ENCODE measurements at places on chromosomes 7 and 10.

- no peak for DNase-seq
Measured at GRCh38 chr10:1169186-1169885, 113.2 kb downstream of the WDR37 start.

DNA sequence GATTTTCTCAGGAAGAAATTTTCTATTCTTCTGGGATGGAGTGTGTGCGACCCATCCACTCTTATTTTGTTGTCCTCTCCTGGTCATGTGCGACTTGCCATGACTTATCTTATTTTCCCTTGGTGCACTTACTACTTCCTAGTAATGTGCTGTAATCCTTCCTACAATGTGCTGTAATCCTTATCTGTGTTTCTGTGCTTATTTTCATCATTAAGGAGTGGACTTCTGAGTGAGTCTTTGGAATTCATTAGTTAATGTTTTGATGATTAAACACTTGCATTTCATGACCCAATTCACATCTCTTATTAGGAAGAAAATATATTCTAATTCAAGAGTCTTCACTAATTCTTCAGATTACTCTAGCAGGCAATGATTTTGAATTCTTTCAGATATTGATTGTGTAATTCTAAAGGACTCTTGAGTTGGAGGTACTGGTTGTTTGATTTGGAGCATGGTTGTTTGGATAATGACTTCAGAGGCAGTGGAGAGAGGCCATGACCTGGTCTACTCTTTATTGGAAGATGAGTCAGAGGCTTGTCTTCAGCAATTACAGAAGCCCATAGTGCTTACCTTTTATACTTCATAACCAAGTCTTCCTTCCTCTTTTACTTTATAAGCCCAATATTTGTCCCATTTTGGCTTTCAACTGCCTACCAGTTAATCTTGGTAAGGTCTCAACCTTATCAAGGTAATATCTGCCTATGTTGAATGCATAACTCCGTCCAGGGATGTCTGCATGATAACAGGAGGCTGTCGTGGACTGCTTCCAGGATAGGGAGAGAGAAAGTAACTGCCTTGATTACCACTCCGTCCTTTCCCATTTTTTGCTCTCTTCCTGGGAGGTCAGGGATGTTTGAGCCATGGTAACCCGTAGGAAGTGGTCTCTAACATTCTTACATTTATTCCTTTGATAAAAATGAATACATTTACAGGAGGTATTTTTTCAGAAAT is 278.3 kb upstream of the SP8 start:
- DNase-seq: no peak

DNA sequence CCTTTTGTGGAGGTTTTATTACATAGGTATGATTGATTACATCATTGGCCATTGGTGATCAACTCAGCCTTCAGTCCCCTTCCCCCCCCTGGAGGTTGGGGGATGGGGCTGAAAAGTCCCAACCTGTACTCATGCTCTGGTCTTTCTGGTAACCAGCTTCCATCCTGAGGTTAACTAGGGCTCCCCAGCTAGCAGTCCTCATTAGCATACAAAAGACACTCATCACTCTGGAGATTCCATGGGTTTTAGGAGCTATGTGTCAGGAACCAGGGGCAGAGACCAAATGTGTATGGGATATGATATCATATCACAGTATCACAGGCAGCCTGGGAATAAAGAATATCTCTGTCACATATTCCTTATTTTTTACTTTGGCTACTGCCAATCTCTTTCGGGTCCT is 13.6 kb downstream of the CCSER2 start:
- no peak for DNase-seq

DNA sequence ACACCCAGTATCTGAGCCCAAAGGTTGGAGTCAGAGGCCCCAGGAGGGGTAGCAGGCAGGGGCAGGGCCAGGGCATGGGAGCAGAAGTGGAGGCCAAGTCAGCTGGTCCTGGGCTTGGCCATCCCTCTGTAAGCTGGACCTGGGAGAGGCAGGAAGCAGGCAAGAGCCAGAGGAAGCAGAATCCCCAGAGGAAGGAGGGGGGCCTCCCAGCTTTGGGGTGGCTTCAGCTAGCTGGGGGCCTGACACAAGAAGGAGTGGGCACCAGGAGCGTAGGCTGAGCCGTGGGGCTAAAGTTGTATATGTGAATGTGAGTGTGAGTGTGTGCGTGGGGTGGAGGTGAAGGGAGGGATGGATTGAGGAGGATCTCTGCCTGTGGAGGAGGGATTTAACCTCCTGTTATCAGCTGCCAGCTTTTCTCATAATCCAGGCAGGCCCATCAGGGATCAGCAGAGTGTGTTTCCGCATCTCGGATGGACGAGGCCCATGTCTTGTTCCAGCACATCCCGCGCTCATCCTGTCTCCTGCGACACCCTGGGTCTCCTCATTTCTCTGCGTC is 54.0 kb downstream of the NEURL1 start:
- DNase-seq: no peak

- DNase-seq: no peak
Measured at GRCh38 chr7:148782757-148783456, 84.2 kb downstream of the CUL1 start.

DNA sequence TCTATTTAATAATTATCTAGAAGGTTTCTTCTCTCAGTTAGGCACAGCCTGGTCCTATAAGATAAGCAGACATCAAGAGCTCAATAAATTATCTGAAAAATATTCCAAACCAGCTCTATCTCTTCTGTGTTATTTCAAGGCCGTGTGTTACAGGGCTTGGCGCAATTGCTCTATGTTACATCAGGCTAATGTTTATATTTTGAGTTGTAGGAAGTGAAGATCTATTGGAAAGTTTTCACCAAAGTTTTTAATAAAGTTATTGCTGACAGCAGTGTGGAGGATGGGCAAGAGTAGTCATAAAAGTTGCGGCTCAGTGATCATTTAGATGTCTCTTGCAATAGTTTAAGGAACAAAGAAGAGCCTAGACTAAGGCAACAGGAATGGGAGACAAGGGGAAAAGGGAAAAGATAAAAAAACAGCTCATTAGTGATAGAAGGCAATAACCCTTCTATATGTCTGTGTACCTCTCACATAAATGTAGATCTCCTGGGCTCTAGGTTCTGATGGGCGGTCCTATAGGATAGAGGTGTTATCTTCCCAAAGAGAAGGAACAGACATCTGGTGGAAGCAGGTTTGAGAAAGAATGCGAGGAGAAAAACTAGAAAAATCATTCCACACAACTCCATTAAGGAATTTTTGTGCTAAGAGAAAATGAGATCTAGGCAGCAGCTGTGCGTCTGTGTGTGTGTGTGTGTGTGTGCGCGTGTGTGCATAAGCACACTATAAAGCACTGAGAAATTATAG is 5.9 kb upstream of the ANKRD7 start:
- DNase-seq: peak; percentile 10

DNA sequence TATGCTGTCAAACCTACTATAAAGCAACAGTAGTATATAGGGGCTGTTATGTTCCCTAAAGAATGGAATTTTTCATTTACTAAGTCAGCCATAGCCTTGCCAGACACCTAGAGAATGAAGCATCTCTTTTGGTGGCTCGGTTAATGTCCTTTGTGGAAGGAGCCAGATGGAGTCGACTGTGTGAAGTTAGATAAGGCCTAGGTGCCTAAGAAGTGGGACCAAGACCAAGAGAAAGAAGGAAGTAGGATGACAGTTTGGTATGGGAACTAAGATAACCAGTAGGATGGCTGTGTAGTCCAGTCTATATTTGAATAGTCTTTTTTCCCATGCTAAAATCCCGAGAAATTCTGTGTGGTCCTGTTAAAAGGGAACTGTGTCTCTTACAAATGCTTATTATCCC is 62.2 kb downstream of the REEP3 start:
- no peak for DNase-seq

- DNase-seq: no peak
Measured at GRCh38 chr10:50538555-50539398, 85.0 kb downstream of the SGMS1 start.

DNA sequence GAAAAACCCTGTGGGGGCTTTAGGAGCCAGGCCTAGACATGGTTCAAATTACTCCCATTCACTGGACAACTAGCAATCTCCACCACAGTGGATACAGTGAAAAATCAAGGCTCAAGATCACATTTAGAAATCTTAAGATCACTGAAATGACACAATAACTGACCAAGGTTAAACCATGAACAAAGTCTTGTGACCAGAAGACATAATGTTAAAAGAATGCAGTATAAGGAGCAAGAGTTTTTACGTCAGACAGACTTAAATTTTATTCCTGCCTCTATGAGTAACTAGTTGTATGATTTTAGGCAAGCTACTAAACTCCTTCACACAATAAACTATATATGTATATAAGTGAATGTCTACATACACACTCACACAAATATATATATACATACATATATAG is 68.5 kb downstream of the MICU1 start:
- DNase-seq: no peak

DNA sequence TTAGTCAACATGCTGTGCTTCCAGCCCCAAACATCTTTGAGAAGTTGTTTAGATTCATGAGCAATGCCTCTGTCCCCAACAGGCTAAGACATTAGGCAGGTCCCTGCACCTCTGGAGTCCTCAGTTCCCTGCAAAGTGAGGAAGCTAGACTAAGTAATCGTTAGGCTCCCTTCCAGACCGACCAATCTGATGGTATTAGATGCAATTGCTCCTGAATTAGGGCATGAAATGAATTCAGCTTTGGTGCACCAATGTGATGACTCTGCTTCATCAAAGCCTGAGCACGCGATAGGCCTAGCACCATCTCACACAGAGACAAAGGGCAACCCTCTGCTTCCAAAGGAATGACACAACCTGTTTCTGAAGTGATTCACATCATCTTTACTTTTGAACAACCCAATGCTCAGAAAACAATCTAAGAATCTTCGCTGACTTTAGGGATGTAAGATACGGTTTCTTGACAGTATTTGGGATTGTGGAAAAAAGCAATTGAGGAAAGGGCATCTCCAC is 723 bp upstream of the TES start:
- DNase-seq: no peak

DNA sequence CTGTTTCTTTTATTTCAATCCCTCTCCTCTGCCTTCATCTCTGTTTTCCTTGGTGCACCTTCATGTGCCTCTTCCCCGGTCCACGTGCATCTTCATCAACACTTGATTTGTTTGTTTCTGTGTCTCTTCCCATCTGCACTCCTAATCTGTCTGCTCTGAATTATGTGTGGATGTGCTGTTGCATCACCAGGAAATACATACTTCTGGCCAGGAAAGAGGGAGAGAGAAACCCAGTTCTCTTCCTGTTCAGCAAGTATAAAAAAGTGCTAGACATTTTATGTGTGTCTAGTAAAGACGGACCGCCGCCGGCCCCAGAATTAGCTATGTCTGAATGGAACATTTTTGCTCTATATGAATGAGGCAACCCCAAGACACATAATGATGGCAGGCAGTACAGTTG is 93.8 kb downstream of the CALD1 start:
- peak; percentile 66 for DNase-seq

GRCh38 chr7:5624386-5625365 is 156.8 kb downstream of the RNF216 start:
- DNase-seq: no peak

- no peak for DNase-seq
Measured at GRCh38 chr7:3112479-3113134, 68.9 kb upstream of the CARD11 start.

DNA sequence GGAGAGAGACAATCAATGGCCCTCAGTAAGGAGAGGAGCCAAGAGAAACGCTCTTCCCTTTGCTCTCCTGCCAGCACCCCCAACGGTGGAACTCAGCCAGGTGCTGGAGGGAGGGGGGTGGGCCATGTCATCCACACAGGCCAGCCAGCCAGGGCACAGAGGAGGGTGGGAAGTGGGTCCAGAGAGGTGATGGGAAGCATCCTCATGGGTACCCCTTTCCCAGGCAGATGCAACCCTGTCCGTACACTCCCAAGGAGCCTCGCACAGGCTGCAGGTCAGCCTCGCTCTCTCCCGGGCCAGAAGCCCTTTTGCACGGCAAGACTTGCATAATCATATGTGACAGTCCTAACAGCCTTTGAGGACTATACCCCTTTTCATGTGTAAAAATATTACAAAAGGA is 142.0 kb upstream of the NAMPT start:
- DNase-seq: no peak

- DNase-seq: no peak
Measured at GRCh38 chr10:112213098-112213823, 29.7 kb upstream of the GPAM start.

DNA sequence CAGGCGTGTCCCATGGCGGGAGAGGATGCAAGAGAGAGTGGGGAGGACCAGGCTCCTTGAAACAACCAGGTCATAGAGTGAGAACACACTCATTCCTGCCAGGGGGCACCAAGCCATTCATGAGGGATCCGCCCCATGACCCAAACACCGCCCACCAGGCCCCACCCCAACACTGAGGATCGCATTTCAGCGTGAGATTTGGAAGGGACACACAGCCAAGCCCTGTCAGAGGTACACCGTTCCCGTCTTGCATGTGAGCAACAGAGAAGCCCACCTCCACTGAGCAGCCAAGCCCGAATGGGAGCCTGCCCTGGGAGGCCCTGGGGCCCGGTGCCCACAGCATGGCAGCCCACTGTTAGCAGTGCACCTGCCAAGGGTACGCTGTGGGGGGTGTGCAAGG is 7.9 kb upstream of the ARPC1B start:
- no peak for DNase-seq

DNA sequence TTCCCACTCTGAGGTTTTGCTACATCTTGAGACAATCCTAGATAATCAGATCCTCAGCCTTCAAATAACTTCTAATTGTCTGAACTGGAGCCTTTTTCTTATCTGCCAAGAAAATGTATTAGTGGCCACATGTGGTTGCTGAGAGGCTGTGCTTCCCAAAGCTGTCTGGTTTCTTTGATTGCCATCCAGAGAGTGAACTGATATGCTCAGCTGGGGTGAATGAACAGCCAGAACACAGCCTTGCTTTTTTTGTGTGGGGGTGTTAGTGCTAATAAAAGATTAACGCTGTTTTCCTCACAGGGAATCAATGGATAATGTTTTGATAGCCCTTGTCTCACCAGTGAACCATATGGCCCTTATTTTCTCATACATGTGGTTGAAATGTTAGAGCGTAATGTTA is 66.9 kb downstream of the BBS9 start:
- peak; percentile 25 for DNase-seq

All from fibroblast of skin of scalp (primary cell).